ENCODE measurements at places on chromosomes 5 and 9. TPM values are rescaled to one million over a fixed set of nuclear protein-coding genes. Genes with fewer than 3 reads are reported as not detected.

CYLC2 gene
- total RNA-seq, result not detected

TSSK1B gene
- not detected for total RNA-seq

PSMD5 gene
- 77.3 TPM for total RNA-seq

STPG3 gene
- total RNA-seq, result not detected

PRXL2C gene
- 31.1 TPM for total RNA-seq

CBY3 gene
- not detected for total RNA-seq

ZBED3 gene
- total RNA-seq, result 29.5 TPM

GPR151 gene
- not detected for total RNA-seq

HRCT1 gene
- 15.3 TPM for total RNA-seq
